ENCODE measurements at places on chromosomes 7 and 10.

DNA sequence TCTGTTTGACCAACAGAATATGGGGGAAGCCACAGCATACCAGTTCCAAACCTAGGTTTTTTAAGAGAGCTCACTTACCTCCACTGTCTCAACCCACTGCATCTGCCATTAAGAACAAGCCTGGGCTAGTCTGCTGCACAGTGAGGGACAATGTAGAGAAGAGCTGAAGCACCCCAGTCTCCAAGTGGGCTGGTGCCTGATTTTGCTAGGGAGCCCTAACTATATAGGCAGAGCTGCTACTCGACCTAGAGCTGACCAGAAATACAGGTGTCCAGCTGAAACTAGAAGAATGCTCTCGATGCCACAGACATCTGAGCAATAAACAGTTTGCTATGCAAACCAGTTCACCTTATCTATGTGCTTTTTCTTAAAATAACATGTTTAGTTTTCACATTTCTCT lies 106.9 kb upstream of the BET1 start:
- DNase-seq = no peak

- no peak for DNase-seq
Observed at GRCh38 chr7:106788637-106789036, 76.4 kb upstream of the PIK3CG start.

GRCh38 chr10:7300384-7300971 lies 110.4 kb downstream of the SFMBT2 start:
- DNase-seq = no peak

- DNase-seq = no peak
Observed at GRCh38 chr10:72525277-72525676, 100.6 kb downstream of the MICU1 start.

DNA sequence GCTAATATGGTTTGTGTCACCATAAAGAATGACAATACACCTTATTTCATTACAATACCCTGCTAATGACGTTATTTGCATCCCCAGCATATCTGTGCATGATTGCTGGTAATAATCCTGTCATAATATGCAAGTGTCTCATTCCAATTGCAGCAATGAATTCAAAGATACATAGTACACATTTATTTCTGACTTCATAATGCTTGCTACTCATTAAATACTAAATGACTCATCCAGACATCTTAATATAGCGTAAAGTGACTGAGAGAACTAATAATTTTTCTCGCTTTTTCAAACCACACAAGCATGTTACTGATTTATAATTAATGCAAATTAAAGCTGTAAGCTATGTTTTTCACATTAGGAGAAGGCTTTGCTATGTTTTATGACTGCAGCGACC lies 234.7 kb upstream of the MDFIC start:
- DNase-seq = no peak

GRCh38 chr7:21326921-21327320 lies 101.0 kb upstream of the SP4 start:
- no peak for DNase-seq

DNA sequence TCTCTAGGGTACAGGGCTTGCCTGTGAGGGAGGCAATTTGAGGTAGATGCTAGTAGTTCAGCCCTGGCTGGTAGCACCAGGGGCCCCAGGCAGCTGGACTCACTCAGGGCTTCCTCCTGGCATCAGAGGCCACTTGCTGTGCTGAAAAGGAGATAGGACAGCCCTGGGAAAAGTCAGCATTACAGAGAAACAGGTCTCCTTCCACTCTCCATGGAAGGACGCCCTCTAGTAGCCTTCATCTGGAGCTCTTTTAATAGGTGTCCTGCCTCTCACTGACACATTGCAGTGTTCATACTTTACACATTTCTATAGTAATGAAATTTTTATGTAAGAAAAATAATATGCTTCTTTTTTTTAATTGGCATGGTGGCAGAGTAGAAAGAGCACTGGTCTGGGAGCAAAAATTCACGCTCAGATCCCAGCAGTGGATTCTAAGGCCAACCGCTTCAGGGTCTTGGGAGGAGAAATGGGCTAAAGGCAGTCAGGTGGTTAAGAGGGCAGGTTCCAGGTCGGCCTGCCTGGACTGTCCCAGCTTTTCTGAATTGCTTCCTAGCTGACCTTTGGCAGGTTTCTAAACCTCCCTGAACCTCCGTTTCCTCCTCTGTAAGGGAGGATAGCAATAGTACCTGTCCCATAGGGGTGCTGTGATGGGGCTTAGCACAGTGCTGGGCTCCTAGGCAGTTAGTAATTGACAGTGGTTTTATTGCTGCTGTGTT lies 35.8 kb downstream of the AIFM2 start:
- DNase-seq = no peak

DNA sequence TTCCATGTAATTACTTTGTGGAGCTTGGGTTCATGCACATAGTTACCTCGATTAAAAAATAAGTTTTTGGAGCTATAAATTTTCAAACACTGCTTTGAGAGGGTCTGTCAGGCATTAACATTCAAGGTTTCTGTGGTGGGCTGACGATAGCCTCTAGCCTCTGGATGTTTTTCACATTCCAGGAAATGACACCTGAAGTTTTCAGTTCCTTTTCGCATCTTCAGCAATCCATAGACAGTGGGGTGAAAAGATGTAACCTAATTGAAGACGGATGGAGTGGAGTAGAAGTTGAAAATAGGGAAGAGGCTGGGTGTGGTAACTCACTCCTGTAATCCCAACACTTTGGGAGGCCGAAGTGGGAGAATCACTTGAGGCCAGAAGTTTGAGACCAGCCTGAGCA lies 197.7 kb downstream of the AUTS2 start:
- no peak for DNase-seq

- no peak for DNase-seq
Observed at GRCh38 chr10:110022716-110023504, 15.1 kb downstream of the ADD3 start.

- DNase-seq = no peak
Observed at GRCh38 chr7:26091933-26092332, 60.1 kb upstream of the NFE2L3 start.

DNA sequence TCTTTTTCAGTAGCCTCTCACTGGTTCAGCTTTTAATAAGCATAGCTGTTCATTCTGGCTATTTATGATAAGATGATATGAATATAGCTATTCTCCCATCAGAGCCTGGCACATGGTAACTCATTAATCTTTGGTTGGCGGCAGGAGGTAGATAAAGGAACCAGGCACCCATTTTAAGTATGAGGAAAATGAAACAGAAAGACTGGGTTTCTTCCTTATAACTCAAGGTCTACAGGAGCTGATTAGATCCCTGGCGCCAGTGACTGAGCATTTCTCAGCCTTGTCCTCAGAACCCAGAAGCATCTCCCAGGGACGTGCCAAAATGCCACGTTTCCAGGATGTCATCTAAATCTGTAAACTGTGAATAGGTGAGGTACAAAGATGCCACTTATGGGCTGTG lies 141.9 kb downstream of the TCF7L2 start:
- DNase-seq = no peak

DNA sequence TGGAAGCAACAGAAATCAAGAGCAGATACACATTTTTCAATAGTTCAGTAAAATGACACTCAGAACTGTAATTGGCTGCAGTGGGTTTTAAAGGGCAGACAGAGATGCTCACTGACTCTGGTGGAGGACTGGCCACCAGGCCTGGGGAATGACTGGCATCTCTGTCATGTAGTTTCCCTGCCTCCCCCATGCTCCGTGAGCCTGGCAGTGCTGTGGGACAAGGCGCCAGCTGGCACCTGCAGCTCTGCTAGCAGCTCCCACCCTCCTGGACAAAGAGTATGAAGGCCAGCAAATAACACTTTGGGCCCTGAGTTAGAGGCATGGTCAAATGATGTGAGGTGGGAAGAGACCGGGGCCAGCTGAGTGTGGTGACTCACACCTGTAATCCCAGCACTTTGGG lies 15.0 kb downstream of the TSPAN33 start:
- DNase-seq = no peak

- no peak for DNase-seq
Observed at GRCh38 chr10:129244757-129245156, 222.3 kb upstream of the MGMT start.
